ENCODE measurements at places on chromosomes 7 and 10.

- DNase-seq = no peak
Measured at GRCh38 chr10:67587771-67588170, 108.2 kb downstream of the CTNNA3 start.

- DNase-seq = no peak
Measured at GRCh38 chr7:46557295-46557711, 636.2 kb upstream of the IGFBP3 start.

DNA sequence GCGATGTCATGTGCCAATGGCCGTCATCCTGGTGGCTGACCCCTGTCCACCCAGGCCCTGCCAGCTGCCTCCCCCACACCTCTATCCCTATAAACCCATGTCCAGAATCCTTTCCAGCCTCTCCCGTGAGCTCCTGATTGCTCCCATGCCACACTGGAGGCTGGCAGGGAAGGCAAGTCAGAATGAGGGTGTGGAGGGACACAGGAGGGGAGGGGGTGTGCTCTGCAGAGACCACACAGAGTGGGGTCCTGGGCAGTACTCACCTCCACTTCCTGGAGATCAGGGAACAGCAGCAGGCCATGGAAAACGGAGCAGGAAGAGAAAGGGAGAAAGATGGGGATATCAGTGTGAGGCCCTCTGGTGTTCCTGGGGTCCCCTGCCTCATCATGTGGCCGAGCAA lies 15.7 kb downstream of the SPOCK2 start:
- no peak for DNase-seq

GRCh38 chr7:92832534-92833023 lies 3.8 kb downstream of the CDK6 start:
- no peak for DNase-seq

GRCh38 chr10:118968482-118968881 lies 61.0 kb upstream of the NANOS1 start:
- DNase-seq = no peak
